Stimulated activated CD8-positive, alpha-beta memory T cell treated with anti-CD3 and anti-CD28 coated beads, Interleukin-12 subunit alpha, Interleukin-12 subunit beta, amount 100 ng/mL, for 1 hour (primary cell): ENCODE measurements at places on chromosomes 3 and 15.
A peak's percentile ranks its signal among the peaks of the same experiment; 100 is the strongest.

GRCh38 chr3:113275583-113275928, 64.2 kb downstream of the BOC start:
- no peak for DNase-seq

DNA sequence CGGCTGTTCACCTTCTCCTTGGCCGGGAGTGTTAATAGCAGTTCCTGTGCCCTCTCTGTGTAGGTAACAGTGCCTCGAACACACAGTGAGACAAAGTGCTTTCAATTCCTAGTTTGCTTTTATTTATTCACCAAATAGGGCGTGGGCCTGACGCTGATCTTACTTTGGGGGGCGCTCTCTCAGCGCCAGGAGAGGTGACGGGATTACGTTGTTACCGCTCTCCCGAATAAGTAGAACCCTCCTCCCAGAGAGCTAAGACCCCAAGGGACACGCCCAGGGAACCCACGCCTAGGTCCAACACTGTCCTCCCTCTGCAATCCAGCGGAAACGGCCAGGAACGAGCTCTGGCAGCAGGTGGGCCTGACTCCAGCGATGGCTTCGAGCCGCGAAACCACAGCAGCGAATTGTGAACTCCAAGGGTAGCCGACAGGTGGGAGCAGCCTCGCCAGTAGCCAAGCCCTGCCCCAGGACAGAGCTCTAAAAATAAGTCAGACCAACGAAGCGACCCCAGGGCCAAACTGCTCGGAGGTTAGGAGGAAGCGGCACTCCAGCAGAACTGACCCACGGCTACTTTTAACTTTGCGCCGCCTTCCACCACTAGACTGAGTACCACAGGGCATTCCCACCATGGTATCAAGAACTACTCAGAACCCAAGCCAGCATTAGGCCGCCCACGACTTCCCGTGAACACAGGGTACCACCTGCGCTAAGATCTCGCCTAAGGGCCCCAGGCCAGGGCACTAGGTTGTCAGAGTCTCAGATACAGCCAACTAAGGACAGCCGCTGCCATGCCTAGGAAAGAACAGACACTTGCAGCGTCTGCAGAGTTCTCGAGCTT, 1.6 kb upstream of the SIN3A start:
- DNase-seq, result peak; percentile 35

DNA sequence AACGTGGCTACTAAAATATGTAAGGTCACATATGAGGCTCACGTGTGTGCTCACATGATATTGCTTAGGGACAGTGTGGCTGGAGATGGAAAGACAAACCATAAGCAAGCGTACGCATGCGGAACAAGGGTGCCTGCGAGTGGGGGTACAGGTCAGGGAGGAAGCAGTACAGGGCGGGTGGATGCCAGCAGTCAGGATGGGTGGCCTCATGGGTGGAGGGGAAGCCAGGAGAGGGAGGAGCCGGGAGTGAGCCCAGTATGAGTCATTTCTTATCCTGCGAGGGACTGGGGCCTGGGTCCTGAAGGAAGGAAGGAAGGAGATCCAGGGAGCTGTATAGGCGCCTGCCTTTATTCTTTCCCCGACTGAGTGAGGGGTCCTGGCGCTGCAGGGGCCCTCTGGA, 42.0 kb upstream of the CGNL1 start:
- DNase-seq, result no peak

DNA sequence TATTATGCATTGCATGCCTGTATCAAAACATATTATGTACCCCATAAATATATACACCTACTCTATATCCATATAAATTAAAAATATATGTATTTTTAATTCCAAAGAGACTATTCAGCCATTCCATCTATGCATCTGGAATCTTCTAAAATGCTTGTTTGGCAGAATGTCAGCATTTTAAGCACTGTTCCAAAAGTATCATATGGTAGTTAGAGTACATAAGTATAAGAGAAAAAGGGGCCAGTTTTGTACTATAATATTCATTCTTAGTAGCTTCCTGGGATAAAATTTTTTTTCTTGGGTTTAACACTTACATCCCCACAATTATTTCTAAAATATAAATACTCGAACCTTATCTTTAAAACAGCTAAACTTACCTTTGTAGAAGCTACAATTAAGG, 60.4 kb upstream of the COL6A6 start:
- no peak for DNase-seq

DNA sequence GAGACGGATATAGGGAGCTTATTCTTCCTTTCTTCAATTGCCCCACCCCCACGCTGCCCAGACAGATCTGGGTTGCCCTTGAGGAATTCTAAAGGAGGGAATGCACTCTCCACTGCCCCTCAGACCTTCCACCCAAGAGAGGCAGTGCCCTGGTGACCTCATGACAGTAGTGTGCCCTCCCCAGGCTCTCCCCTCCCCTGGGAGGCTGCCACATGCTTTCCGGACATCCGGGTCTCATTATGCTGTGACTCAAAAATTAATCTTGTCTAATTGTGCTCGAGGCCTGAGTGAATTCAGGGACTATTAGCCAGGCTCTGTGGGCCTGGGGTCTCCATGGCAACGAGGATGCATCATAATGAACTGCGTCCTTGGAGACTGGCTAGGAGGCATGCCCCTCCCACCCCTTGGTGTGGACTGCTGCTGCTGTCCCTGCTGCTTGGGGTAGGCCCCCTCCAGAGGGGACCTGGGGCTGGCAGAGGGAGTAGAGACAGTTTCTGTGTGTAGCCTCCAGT, 20.8 kb downstream of the CORO2B start:
- no peak for DNase-seq
